ENCODE measurements at places on chromosomes 2 and 18.

DNA sequence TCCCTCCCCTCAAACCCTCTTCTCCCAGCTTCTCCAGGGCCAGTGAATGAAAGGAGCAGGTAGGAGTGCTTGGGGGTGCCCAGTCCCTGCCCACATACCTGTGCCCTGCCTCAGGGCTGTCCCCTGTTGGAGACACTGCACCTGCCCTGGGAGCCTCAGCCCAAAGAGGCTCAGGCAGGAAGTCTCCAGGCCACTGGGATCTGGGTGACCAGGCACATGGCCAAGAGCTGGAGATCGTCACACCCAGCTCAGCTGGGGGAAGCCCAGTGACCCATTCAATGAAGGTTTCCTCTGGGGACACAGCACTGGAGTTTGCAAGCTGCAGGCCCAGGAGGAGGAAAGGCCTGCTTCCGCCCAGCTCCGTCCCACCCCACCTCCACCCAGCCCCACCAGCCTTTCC lies 156.4 kb downstream of the ZFP36L2 start:
- no peak for DNase-seq

DNA sequence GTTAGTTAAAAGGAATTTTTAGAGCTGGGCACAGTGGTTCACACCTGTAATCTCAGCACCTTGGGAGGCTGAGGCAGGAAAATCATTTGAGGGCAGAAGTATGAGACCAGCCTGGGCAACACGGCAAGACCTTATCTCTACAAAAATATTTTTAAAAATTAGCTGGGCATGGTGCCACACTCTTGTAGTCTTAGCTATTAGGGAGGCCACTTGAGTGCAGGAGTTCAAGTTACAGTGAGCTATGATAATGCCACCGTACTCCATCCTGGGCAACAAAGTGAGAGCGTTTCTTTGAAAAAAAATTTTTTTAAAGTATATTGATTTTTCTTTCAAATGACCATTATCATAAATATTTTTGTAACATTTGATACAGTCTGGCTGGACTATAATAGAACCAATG lies 93.6 kb upstream of the FAM117B start:
- no peak for DNase-seq

DNA sequence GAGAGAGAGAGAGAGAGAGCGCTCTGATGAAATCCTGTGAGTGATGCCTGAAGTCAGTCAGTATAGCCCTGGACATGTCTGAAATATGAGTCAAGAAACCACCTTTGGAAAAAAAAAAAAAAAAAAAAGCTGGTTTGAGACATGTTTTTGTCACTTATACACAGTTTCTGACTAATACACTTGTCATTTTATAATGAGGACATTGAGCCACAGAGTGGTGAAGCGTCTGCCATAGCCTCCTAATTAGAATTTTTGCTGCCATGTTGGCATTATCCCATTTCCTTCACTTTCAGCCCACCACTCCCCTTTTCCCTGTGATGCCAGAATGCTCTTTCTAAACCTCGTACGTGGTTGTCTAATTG lies 15.7 kb upstream of the MYO3B start:
- DNase-seq: no peak

DNA sequence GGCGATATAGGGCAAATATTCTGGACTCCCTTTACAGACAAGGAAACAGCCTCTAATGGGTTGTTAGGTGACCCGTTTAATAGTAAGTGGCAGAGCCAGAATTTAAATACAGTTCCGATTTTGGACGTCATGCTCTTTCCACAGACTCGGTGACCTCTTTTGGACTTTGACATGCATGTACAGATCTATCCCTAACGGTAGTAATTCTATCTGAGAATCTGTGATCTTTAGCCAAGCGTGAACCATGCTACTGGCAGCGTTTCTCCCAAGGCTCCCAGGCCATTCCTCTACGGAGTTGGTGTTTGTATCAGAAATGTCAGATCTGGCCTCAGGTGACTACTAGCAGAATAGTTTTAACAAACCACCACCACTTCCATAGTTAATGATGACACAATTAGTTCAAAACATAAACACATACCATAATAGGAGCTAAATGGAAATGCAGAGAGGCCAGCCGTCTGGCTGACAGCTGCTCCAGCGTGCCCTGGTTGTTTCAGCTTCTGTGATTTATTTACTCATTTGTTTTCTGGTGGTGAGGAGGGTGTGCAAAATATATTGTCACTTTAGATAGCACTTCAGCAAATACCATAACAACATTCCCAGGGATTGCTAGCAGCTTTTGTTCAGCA lies 304.6 kb upstream of the LYPD1 start:
- DNase-seq: no peak

- DNase-seq: no peak
These were observed 584 bp downstream of the COA5 start for GRCh38 chr2:98607741-98608115.

DNA sequence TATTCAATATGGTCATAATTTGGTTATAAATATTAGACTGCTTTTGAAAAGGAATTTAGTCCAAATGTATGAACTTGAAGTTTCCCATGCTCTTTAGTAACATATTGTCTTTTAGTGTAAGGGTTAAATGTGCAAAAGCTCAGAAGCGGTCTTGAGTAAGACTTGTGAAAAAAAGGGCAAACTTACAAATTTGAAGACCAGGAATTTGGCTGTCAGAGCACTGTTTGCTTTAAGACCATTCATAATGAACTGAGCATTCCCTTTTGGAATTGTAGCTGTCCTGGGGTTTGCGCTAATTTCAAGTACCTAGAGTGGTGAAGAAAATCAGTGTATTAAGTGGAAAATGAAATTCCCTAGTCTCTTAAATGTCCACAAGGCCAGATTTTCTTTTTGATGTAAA lies 6.9 kb upstream of the ZEB2 start:
- DNase-seq: no peak

DNA sequence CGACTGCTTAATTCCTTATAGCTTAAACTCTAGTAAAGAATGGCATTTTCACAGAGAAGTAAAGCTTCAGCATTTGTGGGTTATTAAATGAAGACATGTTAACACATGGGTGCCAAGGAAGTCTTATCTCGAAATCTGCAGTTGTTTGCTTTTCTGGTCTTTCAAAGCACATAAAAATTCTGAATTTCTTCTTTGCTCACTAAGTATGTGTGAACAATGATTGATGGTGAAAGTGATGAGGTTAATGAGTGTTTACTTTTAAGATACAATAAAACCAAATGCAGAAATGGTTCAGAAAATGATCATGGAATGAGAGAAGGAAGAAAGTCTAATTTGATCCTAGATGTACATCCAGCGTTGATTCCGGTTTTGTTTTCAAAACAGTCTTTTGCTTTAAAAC lies 234.6 kb upstream of the RAB12 start:
- no peak for DNase-seq

GRCh38 chr2:127575185-127575765 lies 39.8 kb downstream of the MYO7B start:
- no peak for DNase-seq
